ENCODE measurements at places on chromosomes 3 and 15. TPM values are rescaled to one million over a fixed set of nuclear protein-coding genes. Genes with fewer than 3 reads are reported as not detected.

- DNase-seq, result no peak
Observed at GRCh38 chr3:183959214-183959613, 58.5 kb downstream of the ABCC5 start.

DNA sequence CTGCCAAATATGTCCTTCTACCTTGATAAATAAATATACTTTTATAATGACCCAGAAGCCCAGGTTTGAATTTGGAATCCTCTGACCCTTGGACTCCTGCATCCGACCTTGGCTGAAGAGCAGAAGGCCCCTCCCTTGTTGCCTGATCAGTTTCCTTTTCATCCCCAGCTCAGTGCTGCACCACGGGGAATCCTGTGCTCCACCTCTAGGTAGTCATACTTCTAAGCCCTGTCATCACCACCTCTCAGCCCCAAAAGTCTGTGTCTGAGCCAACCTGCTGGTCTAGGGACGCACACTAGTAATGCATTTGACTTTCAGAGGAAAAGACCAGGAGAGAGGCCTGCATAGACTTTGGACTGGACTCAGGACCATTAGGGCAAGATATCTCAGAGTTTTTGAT is 310.6 kb downstream of the NLGN1 start:
- no peak for DNase-seq

- DNase-seq, result no peak
Observed at GRCh38 chr3:11629716-11630115, 14.0 kb downstream of the VGLL4 start.

Gene LTK
- total RNA-seq, result not detected
